ENCODE measurements at places on chromosomes 1 and 21.

DNA sequence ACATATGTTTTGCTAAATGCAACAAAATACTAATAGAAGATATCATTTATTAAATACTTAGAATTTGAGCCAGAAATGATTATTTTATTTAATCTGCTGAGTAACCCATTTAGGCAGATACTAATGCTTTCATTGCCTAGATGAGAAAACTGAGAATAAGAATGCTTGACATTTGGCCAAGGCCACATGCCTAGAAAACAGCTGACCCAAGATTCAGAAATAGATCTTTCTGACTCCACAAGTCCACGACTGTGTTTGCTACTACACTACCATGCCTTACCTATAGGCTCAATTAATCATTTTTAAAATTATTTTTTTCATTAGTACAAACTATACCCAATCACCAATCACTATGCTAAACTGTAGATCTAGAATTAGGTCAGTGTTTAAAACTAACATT, 129.7 kb downstream of the ATP1B1 start:
- DNase-seq: no peak

DNA sequence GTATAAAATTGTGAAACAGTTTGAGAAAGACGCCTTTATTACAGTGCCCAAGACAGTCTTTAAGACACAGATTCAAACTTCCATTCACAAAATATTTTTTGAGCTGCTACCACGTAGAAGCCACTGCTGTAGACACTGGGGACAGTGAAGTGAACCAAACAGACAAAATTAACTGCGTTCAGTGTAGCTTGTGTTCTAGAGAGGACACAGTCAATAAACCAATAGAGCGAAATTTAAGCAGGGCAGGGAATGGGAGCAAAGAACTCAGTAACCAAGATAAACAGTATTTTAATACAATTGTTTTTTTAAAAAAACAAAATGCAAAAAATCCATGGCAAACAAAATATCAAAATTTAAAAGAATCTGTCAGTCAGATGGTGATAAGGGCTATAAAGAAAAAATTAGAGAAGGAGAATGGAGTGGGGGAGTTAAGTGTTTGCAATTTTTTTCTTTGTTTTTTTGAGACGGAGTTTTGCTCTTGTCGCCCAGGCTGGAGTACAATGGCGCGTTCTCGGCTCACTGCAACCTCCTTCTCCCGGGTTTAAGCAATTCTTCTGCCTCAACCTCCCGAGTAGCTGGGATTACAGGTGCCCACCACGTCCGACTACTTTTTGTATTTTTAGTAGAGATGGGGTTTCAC, 719 bp upstream of the PARS2 start:
- DNase-seq: no peak

DNA sequence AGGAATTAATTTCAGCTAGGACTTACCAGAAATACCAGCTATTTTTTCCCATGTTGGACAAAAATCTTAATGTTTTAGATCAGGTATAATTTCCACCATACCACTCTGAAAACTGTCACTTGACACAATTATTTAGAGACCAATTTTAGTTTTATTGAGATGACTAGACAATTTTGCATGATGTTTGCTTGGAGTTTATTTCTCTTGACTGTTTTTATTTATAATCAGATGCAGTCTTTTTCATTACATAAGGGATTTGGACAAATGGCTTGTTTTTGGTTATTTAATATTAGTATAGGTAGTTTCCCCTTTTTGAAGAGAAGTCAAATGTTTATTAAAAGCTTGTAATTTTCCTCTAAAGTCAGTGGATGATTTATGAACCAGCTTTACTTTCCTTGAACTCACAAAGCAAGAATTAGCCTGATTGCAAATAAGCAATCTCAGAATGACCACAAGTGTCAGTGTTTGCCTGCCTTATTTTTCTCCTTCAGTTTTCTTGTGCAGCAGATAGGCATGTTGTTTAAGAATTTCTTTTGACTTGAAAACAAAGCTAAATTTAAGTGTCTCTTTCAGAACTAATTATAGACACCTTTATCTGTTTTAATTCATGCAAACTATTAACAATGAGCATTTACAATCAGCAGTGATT, 3.8 kb upstream of the B3GALT2 start:
- no peak for DNase-seq

GRCh38 chr1:3276341-3276800, 178.1 kb upstream of the ARHGEF16 start:
- no peak for DNase-seq

DNA sequence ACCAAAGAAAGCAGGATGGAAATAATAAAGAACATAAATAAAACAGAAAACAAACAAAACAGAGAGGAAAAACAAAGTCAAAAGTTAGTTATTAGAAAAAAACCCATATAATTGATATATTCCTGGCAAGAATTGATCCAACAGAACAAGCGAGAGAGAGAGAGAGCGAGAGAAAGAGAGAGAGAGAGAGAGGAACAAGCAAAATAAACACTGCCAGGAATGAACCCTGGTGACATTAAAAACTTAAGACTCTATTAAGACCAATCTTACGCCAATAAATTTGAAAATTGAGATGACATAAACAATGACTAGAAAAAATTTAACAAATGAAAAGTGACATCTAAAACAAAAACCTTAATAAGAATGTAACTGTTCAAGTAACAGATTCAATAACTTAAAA, 64.1 kb downstream of the COP1 start:
- DNase-seq: no peak

DNA sequence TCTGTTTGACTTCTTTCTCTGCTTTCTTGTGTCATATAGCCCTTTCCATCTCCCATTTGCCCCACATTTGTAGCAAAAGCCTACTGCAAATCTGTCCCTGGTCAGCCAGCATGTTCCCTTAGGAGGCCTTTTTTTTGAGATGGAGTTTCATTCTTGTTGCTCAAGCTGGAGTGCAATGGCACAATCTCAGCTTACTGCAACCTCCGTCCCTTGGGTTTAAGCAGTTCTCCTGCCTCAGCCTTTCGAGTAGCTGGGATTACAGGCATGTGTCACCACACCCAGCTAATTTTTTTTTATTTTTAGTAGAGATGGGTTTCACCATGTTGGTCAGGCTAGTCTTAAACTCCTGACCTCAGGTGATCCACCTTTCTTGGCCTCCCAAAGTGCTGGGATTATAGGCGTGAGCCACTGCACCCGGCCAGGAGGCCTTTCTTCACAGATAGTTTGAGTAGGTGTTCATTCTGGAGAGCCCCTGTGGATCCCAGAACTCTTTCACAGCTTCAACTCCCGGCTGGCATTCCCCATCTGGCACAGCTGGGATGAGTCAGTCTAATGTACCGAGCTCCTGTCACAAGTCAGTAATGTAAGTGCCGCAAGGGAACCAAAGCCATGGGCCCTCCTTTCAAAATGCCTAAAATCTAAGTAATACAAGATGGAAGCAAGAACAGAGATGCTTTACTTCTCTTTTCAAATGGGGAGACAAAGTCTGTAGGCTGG, 9.4 kb upstream of the NHLH1 start:
- DNase-seq: no peak

- DNase-seq: no peak
Measured at GRCh38 chr1:222769181-222769580, 32.2 kb downstream of the FAM177B start.
